Naive B cell (primary cell): ENCODE measurements at places on chromosomes 16 and 17. TPM values are rescaled to one million over a fixed set of nuclear protein-coding genes. Genes with fewer than 3 reads are reported as not detected.

The MMP28 gene
- not detected for polyA plus RNA-seq

The NXPH3 gene
- polyA plus RNA-seq, result not detected

The UTS2R gene
- polyA plus RNA-seq, result not detected

The TMEM101 gene
- polyA plus RNA-seq, result 30.0 TPM

DNA sequence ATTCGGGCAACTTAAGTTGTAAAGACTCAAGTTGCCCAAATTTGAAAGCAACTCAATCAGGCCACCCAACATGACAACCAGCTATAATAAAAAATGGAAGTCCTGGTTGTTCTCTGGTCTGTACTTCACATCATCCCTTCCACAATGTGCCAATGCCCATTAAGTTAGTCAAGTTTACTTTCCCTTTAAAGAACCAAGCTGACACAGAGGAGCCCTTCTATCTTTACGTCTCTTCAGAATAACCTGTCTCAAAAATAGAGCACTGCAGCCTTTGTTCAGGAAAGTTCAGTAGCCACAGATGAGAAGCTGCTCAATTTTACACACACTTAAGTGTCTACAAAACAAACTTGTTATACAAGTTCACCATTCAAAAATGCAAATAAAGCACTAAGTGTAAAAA, 75.1 kb upstream of the C17orf78 start:
- H3K27me3 ChIP-seq, result no peaks in the 10 kb centered on the region
- no peak overlapping the region for H3K4me3 ChIP-seq
- no peak for DNase-seq
- H3K36me3 ChIP-seq, result no peaks in the 10 kb centered on the region
- no peaks in the 10 kb centered on the region for H3K4me1 ChIP-seq

GRCh38 chr17:27353033-27353460, 59.1 kb downstream of the WSB1 start:
- no peak for DNase-seq
- H3K27me3 ChIP-seq, result no peaks in the 10 kb centered on the region
- H3K4me3 ChIP-seq, result peak overlapping the region; percentile 88
- peaks cover 15% of the 10 kb centered on the region for H3K4me1 ChIP-seq
- H3K27ac ChIP-seq, result peak overlapping the region; percentile 73

The EFTUD2 gene
- polyA plus RNA-seq, result 69.4 TPM

The DNAI2 gene
- polyA plus RNA-seq, result not detected

- no peak overlapping the region for H3K4me3 ChIP-seq
- H3K27ac ChIP-seq, result no peak overlapping the region
- H3K4me1 ChIP-seq, result no peaks in the 10 kb centered on the region
- DNase-seq, result peak; percentile 4
- no peaks in the 10 kb centered on the region for H3K36me3 ChIP-seq
These were observed 26.6 kb upstream of the KCNG4 start for GRCh38 chr16:84266451-84266850.

The CNGB1 gene
- not detected for polyA plus RNA-seq

The MYH2 gene
- not detected for polyA plus RNA-seq

The SLC5A11 gene
- not detected for polyA plus RNA-seq

The UBTF gene
- 41.8 TPM for polyA plus RNA-seq

The CCT6B gene
- polyA plus RNA-seq, result 0.82 TPM

The LHX1 gene
- not detected for polyA plus RNA-seq

GRCh38 chr17:5418858-5419355, 555 bp downstream of the NUP88 start:
- peak; percentile 88 for DNase-seq
- no peaks in the 10 kb centered on the region for H3K36me3 ChIP-seq
- H3K4me1 ChIP-seq, result peaks cover 27% of the 10 kb centered on the region
- H3K4me3 ChIP-seq, result peak overlapping the region; percentile 99
- no peaks in the 10 kb centered on the region for H3K27me3 ChIP-seq

- H3K4me3 ChIP-seq, result no peak overlapping the region
- H3K36me3 ChIP-seq, result peaks cover 36% of the 10 kb centered on the region
- H3K27me3 ChIP-seq, result peaks cover 90% of the 10 kb centered on the region
- peaks cover 36% of the 10 kb centered on the region for H3K4me1 ChIP-seq
These were observed 1.1 kb upstream of the CHRNB1 start for GRCh38 chr17:7443499-7444485.

- peaks cover 38% of the 10 kb centered on the region for H3K4me1 ChIP-seq
- H3K4me3 ChIP-seq, result peak overlapping the region; percentile 66
- no peak for DNase-seq
These were observed 13.2 kb downstream of the TOM1L2 start for GRCh38 chr17:17958982-17959381.

GRCh38 chr17:80086081-80086480, 15.3 kb upstream of the GAA start:
- no peak overlapping the region for H3K4me3 ChIP-seq
- peaks cover 6% of the 10 kb centered on the region for H3K4me1 ChIP-seq
- no peak overlapping the region for H3K27ac ChIP-seq
- H3K27me3 ChIP-seq, result peaks cover 14% of the 10 kb centered on the region

The PDE6G gene
- polyA plus RNA-seq, result 3.2 TPM

DNA sequence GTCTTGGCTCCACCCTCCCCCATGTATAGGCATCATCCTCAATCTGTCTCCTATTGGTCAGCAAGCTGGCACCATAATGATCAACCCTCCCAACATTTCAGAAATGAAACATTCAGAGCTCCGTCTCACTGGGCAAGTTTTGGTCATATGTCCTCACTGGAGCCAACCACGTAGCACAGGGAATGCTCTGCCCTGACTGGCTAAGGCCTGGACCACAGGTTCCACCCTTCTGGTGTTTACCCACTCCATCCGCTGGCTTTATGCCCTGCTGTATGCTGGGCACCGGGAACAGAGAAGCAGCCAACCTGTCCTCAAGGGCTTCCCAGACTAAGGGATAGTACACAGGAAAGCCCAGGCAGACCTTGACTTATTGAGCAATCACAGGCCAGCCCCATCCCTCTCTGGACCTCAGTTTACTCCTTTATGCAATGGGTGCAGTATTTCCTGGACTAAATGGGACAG, 20.5 kb downstream of the MYO15A start:
- no peak for DNase-seq
- no peak overlapping the region for H3K4me3 ChIP-seq

DNA sequence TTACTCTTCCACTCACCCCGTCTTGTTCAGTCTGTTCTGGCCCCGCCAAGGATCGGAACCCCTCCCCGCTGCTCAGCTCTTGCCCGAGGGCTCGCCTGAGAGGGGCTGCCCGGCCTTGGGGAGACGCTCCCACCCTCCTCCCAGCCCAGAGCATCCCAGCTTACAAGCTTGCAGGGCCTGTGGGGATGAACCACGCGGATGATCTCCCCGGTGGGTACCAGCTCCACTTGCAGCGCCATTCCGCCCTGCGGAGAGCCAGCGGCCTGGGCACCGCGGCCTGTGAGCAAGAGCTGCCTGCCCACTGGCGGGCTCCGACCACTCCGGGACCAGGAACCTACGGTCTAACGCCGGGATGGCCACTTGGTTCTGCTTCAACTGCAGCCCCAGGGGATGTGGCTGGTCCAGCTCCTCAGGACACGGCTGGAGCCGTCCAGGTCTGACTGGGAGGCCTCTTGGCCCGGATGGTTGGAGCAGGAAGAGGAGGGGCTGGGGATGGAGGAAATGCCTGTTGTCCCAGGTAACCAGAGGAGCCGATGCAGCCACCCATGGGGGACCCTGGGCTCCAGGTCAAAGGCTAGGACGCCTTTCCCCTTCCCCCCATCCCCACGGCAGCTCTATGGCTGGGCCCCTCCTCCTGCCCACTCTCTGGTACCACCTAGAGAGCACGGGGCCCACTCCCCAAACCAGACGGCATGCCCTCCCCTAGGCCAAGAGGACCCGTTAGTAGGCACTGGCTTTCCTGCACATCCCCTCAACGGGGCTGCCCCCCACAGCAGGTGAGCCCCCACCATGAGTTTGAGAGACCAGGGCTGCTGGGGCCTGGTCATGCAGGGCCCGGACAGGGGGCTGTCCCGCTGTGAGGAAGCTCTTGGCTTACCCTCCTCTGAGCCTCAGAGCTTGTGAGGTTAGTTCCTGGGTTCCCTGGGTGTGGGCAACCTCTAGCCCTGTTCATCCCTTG, at the start of gene MYO1C:
Gene MYO1C (minus strand): TSS at position 438 of the 958 bp plus-strand sequence. CDS start 199 bp downstream, at position 239.
- H3K27ac ChIP-seq, result peak within 1 kb of the TSS; percentile 89
- H3K4me3 ChIP-seq, result peak within 1 kb of the TSS; percentile 89
- H3K36me3 ChIP-seq, result no peaks in the 10 kb centered on the region

GRCh38 chr17:66353937-66354401, 51.6 kb downstream of the PRKCA start:
- H3K27me3 ChIP-seq, result peaks cover 10% of the 10 kb centered on the region
- no peak overlapping the region for H3K4me3 ChIP-seq
- no peaks in the 10 kb centered on the region for H3K4me1 ChIP-seq
- no peaks in the 10 kb centered on the region for H3K36me3 ChIP-seq
- no peak for DNase-seq
- H3K27ac ChIP-seq, result no peak overlapping the region

The PRSS33 gene
- not detected for polyA plus RNA-seq

The LDHD gene
- not detected for polyA plus RNA-seq

The TP53TG3 gene
- not detected for polyA plus RNA-seq

The PERCC1 gene
- polyA plus RNA-seq, result not detected

The PRCD gene
- polyA plus RNA-seq, result 33.4 TPM

The CCL7 gene
- not detected for polyA plus RNA-seq

The FBXO39 gene
- not detected for polyA plus RNA-seq

The CXCL16 gene
- 12.2 TPM for polyA plus RNA-seq

The RPGRIP1L gene
- polyA plus RNA-seq, result 2.0 TPM

DNA sequence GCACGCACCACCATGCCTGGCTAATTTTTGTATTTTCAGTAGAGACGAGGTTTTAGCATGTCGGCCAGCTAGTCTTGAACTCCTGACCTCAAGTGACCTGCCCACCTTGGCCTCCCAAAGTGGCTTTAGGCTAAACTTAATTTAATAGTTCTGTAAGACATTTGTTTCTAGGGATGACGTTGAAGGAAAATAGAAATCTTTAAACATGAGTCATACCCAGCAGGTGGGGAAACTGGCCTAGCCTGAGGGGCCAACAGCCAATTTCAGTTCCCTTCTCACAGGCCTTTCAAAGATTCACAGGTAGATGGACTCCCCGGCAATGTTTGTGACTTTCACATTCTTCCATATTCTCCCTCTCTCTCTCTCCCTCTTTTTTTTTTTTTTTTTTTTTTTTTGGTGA, 18.1 kb upstream of the ITPRIPL2 start:
- peaks cover 6% of the 10 kb centered on the region for H3K4me1 ChIP-seq
- peaks cover 24% of the 10 kb centered on the region for H3K36me3 ChIP-seq
- H3K4me3 ChIP-seq, result no peak overlapping the region
- H3K27me3 ChIP-seq, result peaks cover 34% of the 10 kb centered on the region
- peak overlapping the region; percentile 61 for H3K27ac ChIP-seq

GRCh38 chr17:75244133-75244866, 17.1 kb downstream of the GGA3 start:
- H3K4me3 ChIP-seq, result no peak overlapping the region
- peak; percentile 37 for DNase-seq
- peak overlapping the region; percentile 92 for H3K27ac ChIP-seq
- H3K36me3 ChIP-seq, result no peaks in the 10 kb centered on the region

DNA sequence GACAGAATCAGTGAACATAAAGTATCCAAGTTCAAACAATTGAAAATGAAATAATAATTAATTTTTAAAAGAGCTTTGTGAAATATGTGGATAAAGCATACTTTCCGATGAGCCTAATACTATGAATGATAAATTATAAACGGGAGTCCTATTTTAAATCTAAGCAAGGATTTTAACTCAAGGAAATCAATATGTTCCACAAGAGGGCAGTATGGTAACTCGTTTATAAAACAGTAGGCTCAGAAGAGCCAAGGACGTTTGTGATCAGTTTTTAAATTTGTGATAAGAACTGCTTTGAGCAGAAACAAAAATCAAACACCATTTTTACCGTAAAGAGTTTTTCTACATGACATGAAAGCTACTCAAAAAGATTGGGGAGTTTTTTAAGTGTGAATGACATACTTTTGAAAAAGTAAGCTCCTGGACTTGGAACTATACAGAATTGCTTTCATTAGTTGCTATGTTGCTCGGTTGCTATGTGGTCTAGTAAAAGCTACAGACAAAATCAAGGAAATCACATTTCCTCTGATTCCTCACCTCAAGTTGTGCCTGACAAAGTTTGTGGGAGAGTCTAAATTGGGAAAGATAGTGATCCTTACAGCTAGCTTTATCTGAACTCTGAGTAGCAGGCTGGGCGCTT, 11.8 kb upstream of the TEKT1 start:
- no peaks in the 10 kb centered on the region for H3K36me3 ChIP-seq
- H3K27ac ChIP-seq, result no peak overlapping the region
- peaks cover 57% of the 10 kb centered on the region for H3K27me3 ChIP-seq
- peak; percentile 31 for DNase-seq
- no peak overlapping the region for H3K4me3 ChIP-seq

DNA sequence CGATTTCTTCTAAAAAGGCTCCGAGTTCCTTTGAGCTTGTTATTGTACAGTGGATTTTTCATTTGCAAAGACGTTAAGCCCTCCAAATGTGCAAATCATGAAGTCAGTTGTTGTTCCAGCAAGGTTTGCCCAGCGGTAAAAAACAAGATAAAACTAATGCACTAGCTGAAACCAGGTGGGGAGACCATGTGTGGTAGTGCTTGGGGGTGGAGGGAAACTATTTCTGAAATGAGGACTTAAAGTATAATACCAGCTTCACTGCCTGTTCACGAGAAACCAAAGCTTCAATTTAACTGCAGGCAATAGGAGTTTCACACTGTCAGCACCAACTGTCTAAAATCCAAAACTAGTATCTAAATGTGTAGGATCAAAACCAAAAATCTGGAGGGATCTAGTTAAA, 22.3 kb downstream of the SMARCE1 start:
- peak overlapping the region; percentile 63 for H3K27ac ChIP-seq
- H3K36me3 ChIP-seq, result peaks cover 6% of the 10 kb centered on the region
- H3K4me1 ChIP-seq, result peaks cover 51% of the 10 kb centered on the region

DNA sequence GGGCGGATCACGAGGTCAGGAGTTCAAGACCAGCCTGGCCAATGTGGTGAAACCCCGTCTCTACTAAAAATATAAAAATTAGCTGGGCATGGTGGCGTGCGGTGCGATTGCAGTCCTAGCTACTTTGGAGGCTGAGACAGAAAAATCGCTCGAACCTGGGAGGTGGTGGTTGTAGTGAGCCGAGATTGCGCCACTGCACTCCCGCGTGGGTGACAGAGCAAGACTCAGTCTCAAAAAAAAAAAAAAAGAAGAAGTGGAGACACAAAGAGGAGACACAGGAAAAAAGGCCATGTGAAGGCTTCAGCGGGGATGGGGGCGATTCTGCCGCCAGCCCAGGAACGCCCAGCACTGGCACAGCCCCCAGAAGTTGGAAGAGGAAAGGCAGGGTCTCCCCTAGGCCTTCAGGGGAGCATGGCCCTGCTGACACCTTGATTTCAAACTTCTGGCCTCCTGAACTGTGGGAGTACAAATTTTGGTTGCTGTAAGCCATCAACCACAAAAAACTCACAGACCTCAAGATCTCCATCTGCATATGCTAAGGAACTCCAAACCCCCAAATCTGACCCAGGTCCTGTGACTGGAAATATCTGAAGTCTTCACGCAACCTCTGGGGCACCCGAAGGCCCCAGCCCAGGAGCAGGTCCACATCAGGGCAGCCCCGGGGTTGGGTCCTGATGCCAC, 7.0 kb downstream of the SGSH start:
- H3K27ac ChIP-seq, result no peak overlapping the region
- peak; percentile 26 for DNase-seq
- no peaks in the 10 kb centered on the region for H3K27me3 ChIP-seq
- H3K4me3 ChIP-seq, result no peak overlapping the region
